ENCODE measurements at places on chromosomes 4 and X. TPM values are rescaled to one million over a fixed set of nuclear protein-coding genes. Genes with fewer than 3 reads are reported as not detected.

Gene KLKB1
- total RNA-seq = not detected

Gene IL9R
- total RNA-seq = 21.9 TPM

Gene HMGN5
- total RNA-seq = 2.5 TPM

Gene EXOC1L
- total RNA-seq = not detected

Gene PPP2R2C
- total RNA-seq = not detected

Gene ALAS2
- not detected for total RNA-seq
